CD4-positive, alpha-beta T cell treated with Interleukin-4 for 1 hour (primary cell): ENCODE measurements at places on chromosomes 11 and 22.

DNA sequence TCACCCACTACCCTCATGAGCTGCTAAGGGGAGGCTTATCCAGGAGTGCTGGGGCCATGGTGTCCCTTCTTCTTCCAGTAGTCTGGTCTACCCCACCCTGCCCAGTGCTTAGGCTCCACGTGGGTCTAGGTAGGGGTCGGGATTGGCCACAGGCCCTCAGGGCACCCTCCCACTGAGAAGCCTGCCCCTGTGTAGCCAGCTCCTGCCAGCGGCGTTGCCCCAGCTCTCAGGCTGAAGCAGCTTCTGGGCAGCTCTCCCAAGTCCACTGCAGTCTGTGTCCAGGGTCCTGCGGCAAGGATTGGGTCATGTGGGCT is 24.0 kb upstream of the RIC3 start:
- DNase-seq: no peak

GRCh38 chr22:47533961-47534803 is 771.7 kb downstream of the TBC1D22A start:
- DNase-seq: no peak

GRCh38 chr22:41445129-41446056 is 1.2 kb downstream of the TOB2 start:
- peak; percentile 19 for DNase-seq

GRCh38 chr11:64447831-64448598 is 89.1 kb downstream of the RPS6KA4 start:
- DNase-seq: peak; percentile 54

GRCh38 chr11:120532832-120533196 is 21.3 kb downstream of the GRIK4 start:
- no peak for DNase-seq

GRCh38 chr11:57641011-57641807 is 8.5 kb downstream of the YPEL4 start:
- DNase-seq: peak; percentile 33

GRCh38 chr11:119447664-119448242 is 24.8 kb upstream of the THY1 start:
- DNase-seq: no peak

DNA sequence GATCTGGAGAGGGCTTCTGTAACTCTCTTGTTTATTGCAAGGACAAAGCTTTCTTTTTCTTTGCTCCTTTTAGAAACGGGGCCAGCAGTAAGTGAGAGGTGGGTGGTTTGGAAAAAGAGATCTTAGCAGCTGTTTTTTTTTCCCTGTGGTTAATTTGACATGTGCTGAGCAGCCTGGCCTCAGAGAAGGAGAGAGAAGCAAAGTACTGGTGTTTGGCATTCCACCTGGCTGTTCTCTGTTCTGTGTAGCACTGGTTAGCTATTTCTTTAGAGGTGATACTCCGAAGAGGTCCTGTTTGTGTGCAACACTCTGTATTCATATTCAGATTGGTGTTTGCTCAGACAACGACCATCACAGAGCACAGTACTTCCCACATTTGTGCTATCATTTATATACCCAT is 80.8 kb upstream of the SORL1-AS1 start:
- no peak for DNase-seq

GRCh38 chr22:35567351-35568141 is 26.9 kb downstream of the RASD2 start:
- DNase-seq: no peak

- no peak for DNase-seq
Measured at GRCh38 chr11:85695546-85695945, 9.6 kb upstream of the CCDC89 start.

DNA sequence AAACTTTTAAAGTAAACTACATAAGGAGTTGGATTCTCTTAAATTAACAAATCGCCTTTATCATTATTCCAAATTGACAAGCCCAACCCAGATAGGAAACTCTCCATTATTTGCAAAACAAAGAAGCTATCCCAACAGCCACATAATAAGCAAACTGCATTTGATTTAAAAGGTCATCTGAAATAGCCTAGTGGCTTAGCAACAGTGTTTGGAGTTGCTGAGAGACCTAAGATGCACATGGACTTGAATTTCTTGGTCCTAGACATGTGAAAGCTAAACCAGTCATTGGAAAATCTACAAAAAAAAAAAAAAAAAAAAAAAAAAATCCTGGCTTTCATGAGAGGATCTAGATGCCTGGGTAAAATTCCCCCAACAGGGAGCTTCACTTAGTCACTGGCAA is 69.5 kb downstream of the PRCP start:
- no peak for DNase-seq

GRCh38 chr11:64128255-64129006 is 37.5 kb downstream of the MACROD1 start:
- DNase-seq: no peak

DNA sequence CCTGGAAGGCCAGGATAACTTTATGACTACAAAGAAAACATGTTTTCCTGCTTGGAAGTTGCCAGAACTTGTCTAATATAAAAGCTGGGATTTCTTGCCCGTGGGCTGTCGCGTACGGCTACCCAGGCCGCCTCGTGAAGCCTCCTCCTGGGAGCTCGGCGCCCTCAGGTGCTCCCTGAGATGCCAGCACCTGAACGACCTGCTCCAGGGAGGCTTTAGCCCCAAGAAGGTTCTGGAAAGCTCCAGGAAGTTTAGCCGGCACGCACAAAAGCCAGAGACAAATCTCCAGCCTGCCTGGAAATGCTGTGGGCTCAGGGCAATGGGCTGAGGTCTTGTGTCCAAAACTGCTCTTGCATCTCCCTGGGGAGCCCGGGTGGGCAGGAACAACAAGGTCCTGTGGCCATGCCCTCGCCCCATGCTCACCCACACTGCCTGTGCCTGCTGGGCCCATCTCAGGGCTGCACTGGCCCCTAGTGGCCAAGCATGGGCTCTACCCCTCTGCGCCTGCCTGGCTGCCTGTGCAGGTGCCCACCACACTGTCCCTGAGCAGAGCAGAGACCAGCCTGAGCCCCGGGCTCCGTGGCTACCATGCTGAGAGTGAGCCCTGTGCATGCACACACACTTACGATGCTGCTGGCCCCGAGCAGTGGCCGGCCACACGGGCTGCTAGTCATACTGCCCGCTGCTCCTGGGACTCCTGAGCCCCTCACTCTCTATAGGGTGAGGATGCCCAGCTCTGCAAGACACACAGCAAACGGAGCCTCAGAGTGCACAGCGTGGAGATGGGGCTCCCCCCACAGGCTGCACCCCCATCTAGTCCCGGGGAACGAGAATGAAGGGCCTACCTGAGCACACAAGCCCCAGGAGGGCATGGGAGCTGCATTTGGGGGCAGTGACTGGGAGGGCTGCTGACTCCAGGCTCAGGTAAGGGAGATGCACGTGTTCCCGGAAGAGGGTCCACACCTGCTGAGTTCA is 4.9 kb upstream of the CELSR1 start:
- DNase-seq: peak; percentile 72

DNA sequence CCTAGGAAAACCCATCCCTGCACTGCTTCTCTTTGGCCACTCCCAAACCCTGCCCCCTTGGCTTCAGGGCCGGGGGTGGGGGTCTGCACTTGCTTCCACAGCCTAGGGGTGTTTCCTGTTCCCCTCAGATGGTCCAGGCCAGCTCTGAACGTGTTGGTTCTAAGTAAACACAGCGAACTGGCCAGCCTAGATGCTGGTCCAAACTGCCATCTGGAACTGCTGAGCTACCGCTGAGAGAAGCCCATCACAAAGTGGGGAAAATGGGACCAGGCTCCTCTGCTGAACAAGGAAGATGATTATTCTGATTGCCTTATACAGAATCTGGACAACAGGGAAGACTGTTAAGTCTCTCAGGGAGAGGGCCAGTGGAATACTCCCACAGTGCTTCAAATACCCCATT is 23.5 kb upstream of the YPEL1 start:
- no peak for DNase-seq

- DNase-seq: no peak
Measured at GRCh38 chr11:100791860-100792259, 104.8 kb downstream of the ARHGAP42 start.
